ENCODE measurements at places on chromosomes 11 and 22.
A peak's percentile ranks its signal among the peaks of the same experiment; 100 is the strongest.

DNA sequence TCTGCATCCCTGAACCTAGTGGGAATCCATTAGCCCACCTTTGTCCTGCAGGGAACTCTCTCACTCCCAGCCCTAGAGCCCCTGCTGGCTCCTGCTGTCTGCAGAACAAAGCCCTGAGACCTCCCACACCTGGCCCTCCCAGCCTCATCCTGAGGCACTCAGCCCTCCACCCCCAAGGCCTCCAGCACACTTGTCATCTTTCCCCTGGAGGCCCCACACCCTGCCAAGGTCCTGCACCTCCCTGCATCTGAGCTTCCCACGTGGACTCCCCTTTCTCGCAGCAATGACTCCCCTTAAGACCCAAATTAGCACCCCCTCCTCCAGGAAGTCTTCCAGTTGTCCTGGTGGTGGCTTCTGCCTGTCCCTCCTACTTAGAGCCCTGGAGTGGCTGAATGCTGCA lies 42.3 kb upstream of the LINC01488 start:
- no peak for DNase-seq

DNA sequence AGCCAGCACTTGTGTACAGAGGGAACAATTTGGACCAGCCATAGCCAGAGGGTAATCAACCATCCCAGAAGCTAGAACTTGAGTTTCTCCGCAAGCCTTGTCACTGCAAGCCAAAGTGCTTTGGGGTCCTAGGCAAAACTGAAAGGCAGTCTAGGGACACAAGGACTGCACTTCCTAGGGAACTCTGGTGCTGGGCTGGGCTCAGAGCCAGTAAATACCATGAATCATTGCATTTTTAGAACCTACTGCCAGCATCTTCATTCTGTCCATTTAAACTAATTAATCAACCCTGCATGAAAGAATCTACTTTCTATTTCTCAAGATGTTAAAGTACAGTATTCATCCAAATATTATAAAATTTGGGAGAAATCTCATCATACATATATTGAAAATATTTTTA lies 20.0 kb downstream of the PATE3 start:
- DNase-seq: peak; percentile 60

DNA sequence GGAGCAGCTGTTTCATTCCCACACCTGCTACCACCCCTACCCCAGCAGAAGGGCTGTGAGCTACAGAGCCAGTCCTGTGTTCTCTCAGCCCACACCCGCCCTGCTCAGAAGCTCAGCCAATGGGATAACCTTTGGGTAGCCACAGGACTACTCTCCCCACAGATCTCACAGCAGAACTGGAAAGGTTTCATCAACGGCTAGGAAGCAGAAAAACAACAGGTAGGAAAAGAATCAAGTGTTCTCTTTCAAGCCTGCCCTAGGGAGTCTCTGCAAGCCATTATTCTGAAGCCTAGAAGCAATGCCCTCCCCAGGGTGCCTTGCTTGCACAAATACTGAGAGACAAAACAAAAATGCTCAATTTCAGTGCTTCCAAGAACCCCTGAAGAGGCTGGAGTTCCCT lies 77.2 kb downstream of the TMPRSS5 start:
- DNase-seq: no peak

GRCh38 chr22:20392983-20393704 lies 807 bp upstream of the ZNF74 start:
- DNase-seq: no peak

DNA sequence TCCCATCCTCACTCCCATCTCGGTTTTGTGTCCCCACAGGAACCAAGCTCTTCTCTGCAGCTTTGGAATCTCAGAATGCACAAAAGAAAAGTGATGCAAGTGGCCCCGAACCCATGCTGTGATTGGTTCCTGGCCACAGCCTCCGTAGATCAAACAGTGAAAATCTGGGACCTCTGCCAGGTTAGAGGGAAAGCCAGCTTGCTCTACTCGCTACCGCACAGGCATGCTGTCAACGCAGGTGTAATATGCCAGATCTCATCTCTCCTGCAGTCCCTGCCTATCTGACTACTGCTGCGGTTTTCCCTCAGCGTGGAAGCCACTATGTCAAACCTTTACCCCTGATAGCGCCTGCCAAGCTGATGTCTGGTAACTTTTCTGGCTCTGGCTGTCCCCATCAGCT lies 200.5 kb upstream of the LRRC4C start:
- DNase-seq: peak; percentile 13

DNA sequence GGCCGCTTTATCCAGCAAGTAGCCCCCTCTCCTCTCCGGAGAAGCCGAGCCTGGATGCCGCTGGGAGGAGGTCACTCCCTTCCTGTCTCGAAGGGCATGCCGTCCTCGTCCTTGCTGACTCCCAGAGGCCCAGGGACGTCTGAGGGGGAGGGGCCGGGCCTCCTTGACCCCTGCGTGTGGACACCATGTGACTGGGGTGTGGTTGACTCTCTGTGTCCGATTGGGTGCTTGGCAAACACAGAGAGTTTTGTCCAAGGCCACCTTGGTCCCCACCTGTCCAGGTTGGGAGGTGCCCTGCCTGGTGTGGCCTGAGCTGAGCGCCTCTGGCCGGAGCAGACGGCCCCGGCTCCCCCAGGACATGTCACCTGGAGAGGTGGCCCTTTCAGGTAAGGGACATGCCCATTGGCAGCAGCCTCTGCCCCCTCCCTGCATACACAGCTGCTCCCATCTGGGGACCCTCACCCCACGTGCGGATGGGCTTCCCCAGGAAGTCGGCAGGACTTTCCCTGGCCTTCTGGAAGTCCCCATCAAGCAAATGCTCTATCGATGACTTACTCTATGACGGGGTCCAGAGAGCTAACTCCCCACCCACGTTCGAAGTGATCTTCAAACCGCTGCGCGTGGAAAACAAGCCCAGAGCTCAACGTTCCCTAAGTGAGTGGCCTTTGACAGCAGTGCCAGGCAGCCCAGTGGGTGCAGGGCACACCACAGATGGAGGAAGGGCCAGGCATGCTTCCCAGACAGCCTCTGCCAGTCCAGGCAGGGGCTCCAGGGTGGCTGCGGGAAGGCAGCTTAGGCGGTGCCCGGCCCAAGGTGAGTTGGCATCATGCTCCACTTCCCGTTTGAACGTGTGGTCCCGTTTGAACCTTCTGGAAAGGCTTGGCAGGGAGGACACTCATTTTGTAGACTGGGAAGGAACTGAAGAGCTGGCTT lies at the start of gene SMIM38:
SMIM38 (plus strand) TSS at position 634 of the 933 bp plus-strand sequence. CDS start 1,912 bp downstream, outside the sequence.
- DNase-seq: no peak

GRCh38 chr11:70557742-70558485 lies 159.6 kb downstream of the CTTN start:
- no peak for DNase-seq

DNA sequence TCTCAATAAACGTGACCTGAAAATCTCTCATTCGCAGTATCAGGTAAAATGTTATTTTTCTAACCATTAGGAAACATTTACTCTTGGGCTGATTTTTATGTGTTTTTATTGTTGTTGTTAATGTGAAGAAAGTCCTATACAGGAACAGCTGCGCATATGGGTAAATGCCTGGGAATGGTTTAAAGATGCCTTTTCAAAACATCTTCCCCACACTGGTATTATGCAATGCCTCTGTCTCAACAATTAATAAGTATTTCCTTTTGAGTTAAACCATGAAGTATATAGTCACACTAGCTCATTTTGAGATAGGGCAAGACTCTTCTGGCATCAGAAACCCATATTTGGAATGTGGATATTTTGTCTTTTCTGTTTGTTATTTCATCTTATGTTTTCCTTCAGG lies 13.7 kb upstream of the LIN7C start:
- no peak for DNase-seq

- DNase-seq: no peak
Measured at GRCh38 chr22:50724616-50725015, 13.4 kb upstream of the ACR start.

GRCh38 chr22:46465345-46465720 lies 72.1 kb downstream of the CELSR1 start:
- no peak for DNase-seq

- peak; percentile 63 for DNase-seq
Measured at GRCh38 chr22:26082866-26083265, 86.4 kb upstream of the SEZ6L start.
